Kidney epithelial cell (primary cell): ENCODE measurements at places on chromosomes 2 and 18. TPM values are rescaled to one million over a fixed set of nuclear protein-coding genes. Genes with fewer than 3 reads are reported as not detected.

Gene BOLL
- not detected in 2 replicates for total RNA-seq

Gene RAX
- not detected in 2 replicates for total RNA-seq

Gene TDRD15
- not detected in 2 replicates for total RNA-seq

Gene IL1F10
- not detected in 2 replicates for total RNA-seq
